CD4-positive, alpha-beta T cell treated with Interleukin-4 for 4 hours (primary cell): ENCODE measurements at places on chromosomes 1 and 21.

DNA sequence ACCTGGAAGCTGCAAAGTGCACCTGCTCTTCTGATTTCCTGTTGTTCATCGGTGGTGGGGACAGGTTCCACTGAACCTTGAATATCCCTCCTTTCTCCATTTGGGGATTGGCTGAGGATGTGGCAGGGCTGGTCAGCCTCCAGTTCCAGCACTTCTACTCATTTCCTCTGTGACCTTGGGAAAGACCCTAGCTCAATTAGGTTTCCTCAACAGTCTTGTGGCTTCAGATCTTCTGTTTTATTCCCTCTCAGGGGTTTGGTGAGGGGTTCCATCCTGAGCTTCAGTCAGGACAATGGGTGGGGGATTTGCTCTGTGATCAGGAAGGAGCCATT lies 317.1 kb upstream of the PROX1 start:
- no peak for DNase-seq

GRCh38 chr1:228216371-228217320 lies 8.8 kb downstream of the OBSCN start:
- no peak for DNase-seq

GRCh38 chr21:31398574-31398973 lies 54.5 kb upstream of the TIAM1 start:
- DNase-seq: no peak

- DNase-seq: no peak
Measured at GRCh38 chr1:212484701-212485570, 52.2 kb downstream of the NENF start.
